ENCODE measurements at places on chromosomes 2 and 18. TPM values are rescaled to one million over a fixed set of nuclear protein-coding genes. Genes with fewer than 3 reads are reported as not detected.

Gene DQX1
- total RNA-seq: 0.76 TPM

Gene CFC1
- total RNA-seq: not detected

Gene MARCHF4
- total RNA-seq: not detected

Gene CD207
- not detected for total RNA-seq

DNA sequence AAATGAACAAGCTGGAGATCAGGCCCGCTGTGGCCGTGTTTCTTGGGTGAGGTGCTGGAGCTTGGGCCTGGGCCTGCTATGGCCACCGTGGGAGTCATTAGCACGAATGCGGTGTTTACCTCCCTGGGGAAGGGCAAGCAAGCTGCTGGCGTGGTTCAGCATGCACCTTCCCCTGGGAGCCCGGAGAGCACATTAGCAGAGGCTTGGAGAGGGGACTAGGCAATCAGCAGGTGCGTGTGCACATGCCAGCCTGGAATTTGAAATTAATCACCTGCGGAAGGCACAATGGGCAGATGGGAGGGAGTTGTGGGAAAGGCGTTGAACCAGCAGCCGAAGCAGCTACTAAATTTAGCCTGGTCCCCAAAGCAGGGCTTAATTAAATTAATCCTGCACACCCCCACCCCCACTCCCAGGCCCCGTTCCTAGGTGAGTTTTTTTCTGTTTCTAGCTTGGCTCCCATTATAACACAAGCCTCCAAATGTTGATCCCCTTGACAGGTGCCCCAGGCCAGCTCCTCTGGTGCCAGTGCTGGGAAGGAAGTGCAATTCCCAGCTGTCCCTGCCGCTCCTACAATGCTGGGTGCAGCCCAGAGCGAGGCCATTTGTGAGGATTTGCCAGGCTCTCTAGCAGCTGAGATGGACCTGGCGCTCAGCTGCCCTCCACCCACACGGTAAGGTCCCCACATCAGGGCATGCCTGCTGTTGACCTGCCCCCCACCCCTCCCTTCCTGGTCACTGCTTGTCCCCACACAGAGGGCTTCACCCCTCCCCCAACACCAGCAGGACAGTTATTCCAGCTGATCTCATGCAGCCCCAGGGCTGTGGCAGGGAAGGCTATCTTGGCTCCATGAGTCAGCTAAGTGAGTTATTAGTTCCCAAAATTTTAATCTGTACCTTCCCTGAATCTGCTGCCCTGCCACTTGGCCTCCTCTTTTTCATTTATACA lies 115.0 kb downstream of the ZBTB7C start:
- DNase-seq: no peak

GRCh38 chr2:215711471-215712034 lies 275.7 kb upstream of the FN1 start:
- DNase-seq: no peak

GRCh38 chr2:182349268-182349667 lies 77.6 kb downstream of the PDE1A start:
- no peak for DNase-seq

GRCh38 chr18:63819786-63820185 lies 44.6 kb downstream of the SERPINB7 start:
- DNase-seq: no peak

- DNase-seq: no peak
Observed at GRCh38 chr18:66641056-66641455, 37.2 kb upstream of the CDH19 start.

DNA sequence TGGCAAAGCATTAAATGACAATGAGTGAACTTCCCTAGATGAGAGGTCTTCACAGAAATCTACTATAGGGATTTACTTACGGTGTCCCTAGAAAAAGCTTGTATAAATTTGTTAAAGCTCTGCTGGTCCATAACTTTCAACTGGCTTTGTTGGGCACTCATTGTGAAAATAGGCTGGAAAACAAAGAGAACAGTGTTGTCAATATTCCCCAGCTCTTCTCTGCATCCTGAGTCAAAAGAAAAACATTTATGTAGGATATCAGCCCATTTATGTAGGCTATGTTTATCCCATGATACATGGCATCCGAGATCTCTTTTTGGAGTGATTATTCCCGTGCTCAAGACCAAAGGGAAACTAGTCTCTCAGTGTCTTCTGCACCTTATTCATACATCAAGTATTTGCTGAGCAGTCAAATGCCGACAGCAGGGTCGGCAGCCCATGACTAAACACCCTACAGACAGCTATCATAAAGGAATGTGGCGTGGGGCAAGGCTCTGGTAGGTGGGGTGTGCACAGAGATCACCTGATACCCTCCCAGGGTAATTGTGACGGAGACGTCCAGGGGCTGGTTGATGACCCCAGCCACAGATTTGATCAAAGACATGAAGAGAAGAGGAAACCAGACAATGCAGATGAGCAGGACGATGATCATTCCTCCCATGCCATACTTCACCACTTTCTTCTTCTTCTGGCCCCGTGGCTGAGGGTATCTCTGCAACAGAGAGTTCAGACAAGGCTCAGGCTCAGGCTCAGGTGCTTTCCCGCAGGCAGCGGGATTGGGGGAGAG lies 155.9 kb downstream of the NAPG start:
- no peak for DNase-seq

DNA sequence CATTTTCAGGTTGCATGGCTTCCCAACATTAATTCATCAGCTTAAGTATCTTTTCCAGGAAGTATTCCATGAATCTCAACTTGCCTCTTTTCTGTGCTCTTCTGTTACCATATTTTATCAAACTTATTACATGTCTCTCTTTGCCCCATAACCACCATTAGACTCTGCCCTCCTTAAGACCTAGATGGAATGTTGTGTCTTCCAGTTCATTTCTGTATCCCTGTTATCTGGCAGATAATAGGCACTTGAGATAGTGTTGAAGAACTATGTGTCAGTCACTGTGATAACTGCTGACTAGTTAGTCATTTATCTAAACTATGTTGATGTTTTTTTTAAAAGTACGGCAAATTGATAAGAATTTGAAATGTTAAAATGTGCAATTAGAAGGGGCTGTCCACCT lies 41.8 kb downstream of the GLS start:
- no peak for DNase-seq

DNA sequence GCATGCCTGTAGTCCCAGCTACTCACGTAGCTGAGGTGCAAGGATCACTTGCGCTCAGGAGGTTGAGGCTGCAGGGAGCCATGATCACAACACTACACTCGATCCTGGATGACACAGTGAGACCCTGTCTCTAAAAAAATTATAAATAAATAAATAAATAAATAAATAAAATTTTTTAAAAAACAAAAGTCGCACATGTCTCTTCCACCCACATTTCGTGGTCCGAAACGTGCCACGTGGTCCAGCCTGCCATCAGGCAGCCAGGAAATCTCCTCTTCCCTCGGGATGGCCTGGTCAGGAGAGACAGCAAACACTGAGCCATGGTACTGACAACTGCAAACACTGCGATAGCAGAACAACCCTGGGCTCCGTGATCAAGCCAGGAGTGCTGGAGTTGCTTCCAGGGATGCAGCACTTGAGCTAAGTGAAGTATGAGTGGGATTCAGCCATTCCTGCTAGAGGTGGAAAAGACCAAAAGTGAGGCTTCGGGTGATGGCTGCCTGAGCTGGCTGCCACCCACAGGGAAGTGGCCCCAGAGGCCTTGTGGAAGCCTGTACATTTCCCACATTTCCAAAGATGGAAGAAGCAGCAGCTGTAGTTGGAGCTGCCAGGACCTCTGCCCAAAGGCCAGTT lies 193.1 kb downstream of the SMAD2 start:
- no peak for DNase-seq

DNA sequence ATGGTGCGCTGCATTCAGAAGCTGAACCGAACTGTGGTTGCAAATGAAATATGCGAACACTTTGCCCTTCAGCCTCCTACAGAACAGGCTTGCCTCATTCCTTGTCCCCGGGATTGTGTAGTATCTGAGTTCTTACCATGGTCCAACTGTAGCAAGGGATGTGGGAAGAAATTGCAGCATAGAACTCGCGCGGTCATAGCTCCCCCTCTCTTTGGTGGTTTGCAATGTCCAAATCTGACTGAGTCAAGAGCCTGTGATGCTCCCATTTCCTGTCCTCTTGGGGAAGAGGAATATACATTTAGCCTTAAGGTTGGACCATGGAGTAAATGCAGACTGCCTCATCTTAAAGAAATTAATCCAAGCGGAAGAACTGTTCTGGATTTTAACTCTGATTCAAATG lies 291.4 kb downstream of the THSD7B start:
- DNase-seq: no peak

GRCh38 chr2:117674172-117674571 lies 140.3 kb upstream of the DDX18 start:
- DNase-seq: no peak

- no peak for DNase-seq
Observed at GRCh38 chr2:64493788-64494187, 30.3 kb upstream of the AFTPH start.

DNA sequence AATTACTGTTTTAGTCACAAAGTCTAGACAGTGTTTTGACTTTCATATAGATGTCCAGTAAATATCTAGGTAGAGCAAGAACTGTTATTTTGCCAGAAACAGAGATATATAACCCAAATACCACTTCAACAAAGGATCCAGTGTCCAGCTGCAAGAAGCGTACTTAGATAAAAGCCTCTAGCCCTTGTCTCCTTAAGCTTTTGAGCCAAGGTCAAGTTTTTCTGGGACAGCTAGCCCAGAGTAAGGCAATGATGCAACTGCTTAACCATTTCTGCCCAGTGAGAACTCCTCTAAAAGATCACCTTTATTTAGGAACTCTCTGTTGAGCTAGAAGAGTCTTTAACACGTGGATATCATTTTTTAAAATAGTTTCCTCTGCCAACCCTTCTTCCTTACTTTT lies 1424.9 kb upstream of the NXPH2 start:
- DNase-seq: no peak

- DNase-seq: no peak
Observed at GRCh38 chr2:199509403-199509802, 51.7 kb upstream of the SATB2 start.

DNA sequence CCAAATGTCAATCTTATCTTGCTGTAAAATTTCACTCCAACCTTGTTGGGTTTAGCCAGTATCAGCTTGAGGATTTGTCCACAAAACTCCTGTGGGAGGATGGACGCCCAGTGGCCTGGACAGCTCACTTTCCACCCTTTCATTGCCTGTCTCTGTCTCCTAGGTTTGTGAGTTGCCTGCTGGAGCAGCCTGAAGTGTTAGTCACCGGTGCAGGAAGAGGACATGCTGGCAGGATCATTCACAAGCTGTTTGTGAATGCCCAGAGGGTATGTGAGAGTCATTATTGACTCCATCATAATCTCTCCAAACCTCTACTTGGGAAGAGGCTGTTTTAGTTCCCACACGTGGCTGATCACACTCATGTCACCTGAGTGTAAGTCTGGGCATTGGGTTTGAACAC lies 112.3 kb downstream of the RAB3GAP1 start:
- DNase-seq: no peak

- no peak for DNase-seq
Observed at GRCh38 chr2:100417711-100418124, 250 bp upstream of the CHST10 start.

- no peak for DNase-seq
Observed at GRCh38 chr18:11882636-11883035, 25.5 kb downstream of the MPPE1 start.

GRCh38 chr18:73318739-73319479 lies 451.1 kb upstream of the NETO1 start:
- no peak for DNase-seq

GRCh38 chr2:212147921-212148513 lies 390.6 kb downstream of the ERBB4 start:
- DNase-seq: no peak
